ENCODE measurements at places on chromosomes 13 and 19. TPM values are rescaled to one million over a fixed set of nuclear protein-coding genes. Genes with fewer than 3 reads are reported as not detected.

NLRP4 gene
- total RNA-seq: not detected

DACH1 gene
- total RNA-seq: 0.37 TPM

TRIP10 gene
- 41.6 TPM for total RNA-seq

RUBCNL gene
- 20.0 TPM for total RNA-seq

ZNF208 gene
- total RNA-seq: 0.25 TPM

CEACAM3 gene
- not detected for total RNA-seq

ZNF556 gene
- 0.12 TPM for total RNA-seq

CACNG7 gene
- total RNA-seq: not detected

CEACAM19 gene
- 0.33 TPM for total RNA-seq

CGB2 gene
- total RNA-seq: not detected

SIGLEC5 gene
- total RNA-seq: not detected

DMWD gene
- total RNA-seq: 42.9 TPM

LILRA1 gene
- not detected for total RNA-seq

MTUS2 gene
- total RNA-seq: 0.12 TPM

LYL1 gene
- 0.77 TPM for total RNA-seq

MEDAG gene
- 1.1 TPM for total RNA-seq

PSG7 gene
- total RNA-seq: not detected

COX7A1 gene
- total RNA-seq: 4.5 TPM

ZNF492 gene
- 0.25 TPM for total RNA-seq

ACP7 gene
- total RNA-seq: 0.87 TPM

SLC1A6 gene
- under 0.01 TPM for total RNA-seq

NKG7 gene
- not detected for total RNA-seq

SLC1A5 gene
- 333 TPM for total RNA-seq

SHFL gene
- total RNA-seq: 18.2 TPM

BCAM gene
- 14.1 TPM for total RNA-seq

FLT3LG gene
- 2.5 TPM for total RNA-seq

DMKN gene
- 14.1 TPM for total RNA-seq

ODAD3 gene
- 0.37 TPM for total RNA-seq

LILRB2 gene
- not detected for total RNA-seq

SLC25A41 gene
- total RNA-seq: not detected

FBN3 gene
- not detected for total RNA-seq

CTXN1 gene
- total RNA-seq: 2.6 TPM

SYNE4 gene
- total RNA-seq: not detected

Measured in uterine smooth muscle cell (primary cell).